ENCODE measurements at places on chromosomes 2 and 18. TPM values are rescaled to one million over a fixed set of nuclear protein-coding genes. Genes with fewer than 3 reads are reported as not detected.

Gene WDR75
- total RNA-seq, result 61.3 TPM

Gene ANKRD62
- total RNA-seq, result not detected

Gene ALPI
- total RNA-seq, result not detected

Gene CLEC4F
- total RNA-seq, result not detected

Gene LYPD6B
- 0.10 TPM for total RNA-seq

Gene SLC66A2
- 48.1 TPM for total RNA-seq

Gene NTSR2
- total RNA-seq, result not detected

Gene SCYGR8
- total RNA-seq, result not detected

Gene CPO
- not detected for total RNA-seq

Gene AKAIN1
- total RNA-seq, result not detected

Gene SLC9A4
- 0.03 TPM for total RNA-seq

Measured in smooth muscle cell of the pulmonary artery (primary cell).